ENCODE measurements at places on chromosomes 7 and 10. TPM values are rescaled to one million over a fixed set of nuclear protein-coding genes. Genes with fewer than 3 reads are reported as not detected.

Gene PCLO
- total RNA-seq, result not detected

Gene GPNMB
- total RNA-seq, result 0.38 TPM

Gene CPN1
- total RNA-seq, result not detected

GRCh38 chr7:17844514-17845196, 95.6 kb downstream of the SNX13 start:
- no peak for DNase-seq

DNA sequence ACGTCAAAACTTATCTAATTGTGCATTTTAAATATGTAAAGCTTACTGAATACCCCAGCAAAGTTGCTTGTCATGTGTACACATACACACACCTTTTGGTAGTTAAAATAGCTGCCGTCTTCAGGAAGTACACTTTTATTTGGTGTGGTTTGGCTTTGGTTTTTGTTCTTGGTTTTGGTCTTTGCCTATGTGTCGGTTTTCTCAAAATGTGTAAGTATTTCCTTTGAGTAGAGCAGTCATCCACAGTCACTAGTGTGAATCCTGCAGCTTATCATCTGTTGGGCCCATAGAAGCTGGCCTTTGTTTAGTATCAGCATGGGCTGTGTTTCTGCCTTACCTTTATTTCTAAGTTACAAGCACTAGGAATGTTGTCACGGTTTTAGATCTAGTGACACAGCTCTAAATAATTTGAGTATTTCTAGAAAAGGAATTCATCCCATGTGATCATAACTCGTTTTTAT, 35.3 kb downstream of the NET1 start:
- DNase-seq, result peak; percentile 38

DNA sequence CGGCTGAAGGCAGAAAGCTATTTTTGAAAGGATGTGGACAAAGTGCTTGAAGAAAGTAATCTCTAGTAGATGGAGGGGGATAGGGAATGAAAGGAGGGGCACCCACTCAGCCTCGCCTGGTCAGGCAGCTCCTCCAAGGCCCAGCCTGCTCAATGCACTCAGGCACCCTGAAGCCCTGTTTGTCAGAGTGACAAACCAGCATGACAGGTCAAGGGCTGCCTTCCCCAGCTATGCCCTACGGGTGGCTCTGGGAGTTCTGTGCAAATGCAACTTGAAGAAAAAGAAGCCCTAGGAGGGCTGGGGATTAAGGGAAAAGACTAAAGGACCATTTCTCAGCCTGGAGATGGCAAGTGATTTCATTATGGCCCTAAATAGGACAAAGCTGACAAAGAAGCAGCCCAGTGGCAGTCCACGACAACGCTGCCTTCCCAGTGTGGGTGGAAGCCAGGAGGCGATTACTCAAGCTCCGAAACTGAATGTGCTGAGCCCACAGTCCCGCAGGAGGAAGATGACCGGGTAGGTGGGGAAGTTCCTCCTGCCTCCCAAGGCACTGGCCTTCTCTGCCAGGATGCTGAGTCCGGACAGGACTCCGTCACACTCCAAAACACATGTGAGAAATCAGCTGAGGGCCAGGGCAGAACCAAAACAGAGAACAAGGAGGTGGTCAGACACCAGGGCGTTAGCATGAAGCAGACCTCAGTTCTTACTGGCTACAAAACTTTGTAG, 16.3 kb downstream of the LIPA start:
- DNase-seq, result no peak

DNA sequence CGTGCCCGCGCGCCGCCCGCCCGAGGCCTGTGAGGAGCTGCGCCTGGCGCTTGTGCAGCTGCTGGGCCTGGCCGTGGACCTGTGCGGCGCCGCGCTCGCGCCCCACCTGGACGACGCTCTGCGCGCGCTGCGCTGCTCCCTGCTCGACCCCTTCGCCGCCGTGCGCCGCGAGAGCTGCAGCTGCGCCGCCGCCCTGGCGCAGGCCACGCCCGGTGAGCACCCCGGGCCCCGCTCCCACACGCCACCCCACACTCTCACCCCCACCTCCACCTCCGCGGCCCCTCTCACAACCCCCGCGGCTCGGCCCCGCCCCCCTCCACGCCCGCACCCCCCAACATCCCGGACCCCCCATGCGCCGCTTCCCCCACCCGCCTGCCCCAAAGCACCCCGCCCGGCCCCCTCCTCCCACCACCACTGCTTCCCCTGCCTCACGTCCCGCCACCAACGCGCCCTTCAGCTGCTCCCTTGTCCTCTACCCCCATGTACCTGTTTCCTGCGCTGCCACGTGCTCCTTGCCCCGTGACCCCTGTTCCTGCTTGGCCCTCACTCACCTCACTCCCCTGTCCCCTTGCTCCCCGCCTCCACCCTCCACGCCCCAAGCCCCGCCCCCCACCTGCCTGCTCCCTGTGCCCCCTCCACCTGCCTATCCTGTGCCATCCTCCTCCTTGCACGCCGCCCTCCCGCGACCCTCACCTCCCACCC, at the start of gene PRKAR1B:
Gene PRKAR1B (minus strand): TSS at position 178 of the 702 bp plus-strand sequence. CDS start 15,776 bp downstream, outside the sequence.
- peak; percentile 45 for DNase-seq

DNA sequence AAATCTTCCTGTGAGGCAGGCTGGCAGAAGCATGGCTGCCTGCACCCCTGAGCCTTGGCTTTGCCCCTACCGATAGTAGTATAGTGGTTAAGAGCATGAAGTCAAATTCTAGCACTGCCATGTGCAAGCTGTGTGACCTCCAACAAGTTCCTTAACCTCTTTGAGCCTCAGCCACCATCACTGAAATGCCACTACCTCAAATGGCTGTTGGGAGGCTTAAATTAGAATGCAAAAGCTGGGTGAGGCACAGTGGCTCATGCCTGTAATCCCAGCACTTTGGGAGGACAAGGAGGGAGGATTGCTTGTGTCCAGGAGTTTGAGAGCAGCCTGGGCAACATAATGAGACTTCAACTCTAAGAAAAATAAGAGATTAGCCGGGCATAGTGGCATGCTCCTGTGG, 8.4 kb downstream of the SFRP5 start:
- DNase-seq, result no peak

DNA sequence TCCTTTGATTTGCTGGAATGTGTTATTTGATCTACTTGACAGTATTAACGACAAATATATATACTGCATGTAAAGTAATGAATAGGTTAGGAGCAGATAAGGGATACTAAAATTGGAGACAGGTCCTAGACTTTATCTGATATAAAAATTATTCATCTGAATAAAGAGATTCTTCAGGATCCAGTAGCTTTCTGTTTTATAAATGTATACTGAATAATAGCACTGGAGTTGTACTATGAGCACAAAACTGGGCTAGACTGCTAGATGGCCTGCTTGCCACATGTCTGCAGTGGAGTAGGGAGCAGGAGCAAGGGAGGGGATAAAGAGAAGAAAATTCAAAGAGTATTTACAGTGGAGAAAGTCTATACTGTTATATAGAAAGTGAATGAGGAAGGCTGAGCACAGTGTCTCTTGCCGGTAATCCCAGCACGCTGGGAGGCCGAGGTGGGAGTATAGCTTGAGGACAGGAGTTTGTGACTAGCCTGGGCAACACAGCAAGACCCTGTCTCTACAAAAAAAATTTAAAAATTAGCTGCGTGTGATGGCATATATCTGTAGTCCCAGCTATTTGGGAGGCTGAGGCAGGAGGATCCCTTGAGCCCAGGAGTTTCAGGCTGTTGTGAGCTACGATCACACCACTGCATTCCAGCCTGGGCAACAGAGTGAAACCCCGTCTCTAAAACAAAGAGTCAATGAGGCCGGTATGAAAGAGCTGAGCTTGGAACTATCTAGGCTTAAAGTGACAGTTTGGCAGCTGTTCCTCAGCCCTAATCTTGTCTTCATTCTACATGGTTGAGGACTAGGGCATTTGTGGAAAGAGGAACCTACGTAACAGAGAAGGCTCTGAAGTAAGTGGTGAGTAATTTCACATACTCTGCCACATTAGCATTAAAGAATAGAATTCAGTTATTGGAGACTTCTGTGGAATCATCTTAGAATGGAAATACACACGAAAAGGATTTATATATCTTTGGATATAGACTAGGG, 41.8 kb downstream of the CD36 start:
- DNase-seq, result no peak

GRCh38 chr10:69089638-69090599, 2.0 kb downstream of the SRGN start:
- DNase-seq, result peak; percentile 85

DNA sequence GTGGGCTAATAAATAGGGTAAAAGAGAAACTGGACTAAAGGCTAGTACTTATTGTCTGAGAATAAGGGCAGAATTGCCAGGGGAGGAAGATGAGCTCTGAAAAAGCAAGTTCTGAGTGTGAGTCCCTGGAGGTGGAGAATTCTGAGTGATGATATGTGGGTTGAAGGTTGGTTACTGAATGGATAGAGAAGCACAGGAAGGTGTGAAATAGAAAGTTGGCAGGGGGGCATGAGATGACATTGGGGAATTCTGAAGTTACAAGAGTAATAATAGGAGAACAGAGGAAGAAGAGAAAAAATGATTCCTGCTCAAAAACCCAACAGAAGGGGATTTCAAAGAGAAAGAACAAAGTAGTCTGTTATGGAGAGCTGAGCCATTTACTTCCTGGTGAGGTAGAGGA, 76.9 kb downstream of the PRKCQ start:
- DNase-seq, result no peak

- DNase-seq, result no peak
Measured at GRCh38 chr10:11887381-11888227, 64.4 kb downstream of the PROSER2 start.

GRCh38 chr10:35564341-35564968, 40.7 kb upstream of the GJD4 start:
- no peak for DNase-seq

GRCh38 chr7:155192961-155193640, 104.6 kb upstream of the INSIG1 start:
- no peak for DNase-seq

- no peak for DNase-seq
Measured at GRCh38 chr7:101983147-101983811, 165.9 kb downstream of the CUX1 start.

DNA sequence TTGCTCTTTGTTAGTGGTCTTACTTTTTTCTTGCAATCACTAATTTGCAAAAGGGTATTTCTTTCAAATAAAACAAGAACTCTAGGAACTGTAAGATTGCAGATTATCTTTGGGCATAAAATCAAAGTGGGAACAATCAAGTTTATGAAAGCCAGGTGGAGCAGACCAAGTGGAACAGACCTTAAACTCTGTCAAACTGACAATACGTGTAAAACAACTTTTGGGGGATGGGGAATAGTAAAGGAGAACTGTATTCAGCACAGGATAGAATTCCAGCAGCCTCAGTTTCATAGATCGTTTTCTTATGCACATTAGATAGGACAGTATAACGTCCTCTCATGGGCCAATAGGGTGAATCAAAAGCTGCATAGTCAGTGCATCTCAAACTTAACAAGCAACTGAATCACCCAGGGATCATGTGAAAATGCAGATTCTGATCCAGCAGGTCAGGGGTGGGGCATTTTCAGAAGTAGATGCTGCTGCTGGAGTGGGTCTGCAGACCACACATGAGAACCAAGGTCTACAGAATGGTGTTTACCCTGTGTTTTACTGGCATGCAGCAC, 120.7 kb downstream of the PIP4K2A start:
- DNase-seq, result no peak

DNA sequence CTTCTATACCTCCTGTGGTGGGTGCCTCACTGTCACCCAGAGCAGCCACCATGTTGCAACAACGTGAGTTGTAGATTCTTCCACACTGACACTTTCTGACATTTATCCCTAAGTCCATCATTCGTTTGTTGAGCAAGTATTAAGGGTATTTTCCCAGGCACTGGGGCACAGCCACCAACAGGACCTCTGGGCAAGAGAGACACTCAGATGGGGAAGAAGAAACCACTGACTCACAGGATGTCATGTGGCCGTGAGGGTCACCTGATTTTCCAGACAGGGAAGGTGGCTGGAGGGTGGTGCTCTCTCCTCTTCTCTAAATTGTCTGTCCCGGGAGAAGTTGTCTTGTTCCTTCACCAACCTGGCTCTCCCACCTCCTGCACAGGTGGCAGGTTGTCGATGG, 51.7 kb upstream of the PPIF start:
- peak; percentile 46 for DNase-seq

DNA sequence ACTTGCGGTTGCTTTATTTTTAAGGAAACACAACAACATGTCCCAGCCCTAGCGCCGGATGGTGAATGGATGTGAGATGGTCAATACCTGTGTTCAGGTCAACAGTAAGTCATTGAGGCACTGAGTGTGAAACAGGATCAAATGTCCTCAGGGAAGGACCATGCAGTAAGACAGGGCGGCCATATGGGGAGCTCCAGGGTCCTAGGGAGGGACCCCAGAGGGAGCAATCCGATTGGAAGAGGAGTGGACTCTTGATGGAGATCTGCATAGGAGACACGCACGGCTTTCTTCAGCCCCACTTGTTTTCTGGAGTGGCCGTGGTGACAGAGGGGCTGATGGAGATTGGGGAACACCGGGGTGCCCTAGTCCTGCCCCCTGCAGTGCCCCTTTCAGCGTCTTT, 423.8 kb upstream of the MKI67 start:
- no peak for DNase-seq

Data from activated CD4-positive, alpha-beta memory T cell treated with anti-CD3 and anti-CD28 coated beads, Interleukin-2, amount 10 ng/mL, durations not matched to agents 7 days and 5 days (primary cell).